ENCODE measurements at places on chromosomes 13 and 19.
A peak's percentile ranks its signal among the peaks of the same experiment; 100 is the strongest.

- DNase-seq, result no peak
Measured at GRCh38 chr19:15936173-15936572, 1.8 kb upstream of the CYP4F11 start.

DNA sequence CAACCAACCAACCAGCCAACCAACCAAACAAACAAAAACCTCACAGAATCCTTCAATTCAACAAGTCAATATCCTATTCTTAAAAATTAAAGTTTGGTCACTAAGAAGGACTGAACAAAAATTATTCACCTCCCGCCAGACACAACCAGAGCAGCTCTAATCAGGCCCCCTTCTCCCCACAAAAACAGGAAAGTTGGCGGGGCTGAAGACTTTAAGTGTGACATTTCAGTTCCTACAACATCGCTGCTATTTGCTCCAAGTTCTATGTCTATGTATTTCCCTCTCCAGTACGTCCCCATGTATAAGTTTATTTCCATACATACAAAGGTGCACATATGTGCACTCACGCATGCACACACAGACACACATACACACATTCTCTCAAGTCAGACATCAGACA is 32.8 kb upstream of the STK24 start:
- no peak for DNase-seq

DNA sequence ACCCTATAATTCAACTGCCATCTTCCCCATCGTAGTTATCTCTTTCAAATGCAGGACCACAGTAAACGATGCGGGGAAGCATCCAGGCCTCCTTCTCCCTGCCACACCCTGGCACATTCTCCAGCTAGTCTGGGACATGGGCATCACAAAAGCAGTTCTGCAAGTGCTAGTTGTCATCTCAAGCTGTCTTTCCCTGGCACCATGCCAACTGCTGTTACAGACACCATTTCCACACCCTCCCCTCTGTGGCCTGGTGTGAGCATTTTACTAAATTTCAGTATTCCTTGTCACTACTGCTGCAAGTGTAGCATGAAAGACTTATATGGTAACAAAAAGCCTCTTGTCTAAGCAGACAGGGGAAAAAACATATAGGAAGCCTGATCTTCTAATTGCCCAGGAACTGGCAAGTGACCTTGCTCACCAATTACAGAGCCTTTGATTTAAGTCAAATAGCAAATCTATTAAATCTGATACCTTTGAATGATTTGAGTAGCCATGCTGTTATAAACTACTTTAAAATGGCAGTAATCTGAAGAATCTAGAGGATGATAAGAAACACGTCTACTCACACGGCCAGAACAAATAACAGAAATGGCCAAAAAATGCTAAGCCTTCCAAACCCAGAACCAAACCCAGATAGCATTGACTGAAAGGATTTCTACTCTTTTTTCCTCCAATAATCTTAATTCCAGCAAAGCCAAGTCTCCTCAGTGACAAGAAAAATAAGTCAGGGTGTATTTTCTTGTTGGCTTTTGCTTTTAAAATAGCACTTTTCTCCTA is 179.0 kb downstream of the NUFIP1 start:
- no peak for DNase-seq

GRCh38 chr19:2043961-2044708 is 6.9 kb downstream of the MKNK2 start:
- no peak for DNase-seq

GRCh38 chr13:50410921-50411746 is 395.9 kb downstream of the KCNRG start:
- DNase-seq, result peak; percentile 67

DNA sequence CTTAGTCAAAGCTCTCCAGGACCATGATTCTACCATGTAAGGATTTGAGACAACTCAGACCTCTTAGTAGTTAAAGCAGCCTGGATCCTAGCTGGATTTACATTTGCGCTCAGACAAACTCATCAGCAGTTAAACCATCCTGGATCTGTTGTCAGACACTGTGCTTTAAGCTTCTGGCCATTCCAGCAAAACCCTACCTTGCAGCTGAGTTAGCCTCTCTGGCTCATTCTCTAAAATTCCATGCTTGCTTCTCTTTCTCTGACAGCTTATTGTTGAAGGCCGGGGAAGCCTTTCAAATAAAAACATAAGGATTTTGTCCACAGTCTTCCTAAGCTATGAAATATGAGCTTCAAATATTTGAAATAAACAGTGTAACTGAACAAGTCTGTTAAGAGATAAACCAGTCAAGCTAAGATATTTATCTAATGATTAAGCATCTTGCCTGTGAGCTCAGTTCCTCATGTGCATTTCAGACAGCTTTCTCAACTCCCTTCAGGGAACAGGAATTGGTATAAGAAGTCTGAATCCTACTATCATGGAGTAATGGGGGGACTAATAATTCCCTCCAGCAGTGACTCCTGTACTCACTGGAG is 89.3 kb downstream of the SLAIN1 start:
- DNase-seq, result no peak

- no peak for DNase-seq
Measured at GRCh38 chr19:1907563-1908363, 2.6 kb downstream of the ADAT3 start.

DNA sequence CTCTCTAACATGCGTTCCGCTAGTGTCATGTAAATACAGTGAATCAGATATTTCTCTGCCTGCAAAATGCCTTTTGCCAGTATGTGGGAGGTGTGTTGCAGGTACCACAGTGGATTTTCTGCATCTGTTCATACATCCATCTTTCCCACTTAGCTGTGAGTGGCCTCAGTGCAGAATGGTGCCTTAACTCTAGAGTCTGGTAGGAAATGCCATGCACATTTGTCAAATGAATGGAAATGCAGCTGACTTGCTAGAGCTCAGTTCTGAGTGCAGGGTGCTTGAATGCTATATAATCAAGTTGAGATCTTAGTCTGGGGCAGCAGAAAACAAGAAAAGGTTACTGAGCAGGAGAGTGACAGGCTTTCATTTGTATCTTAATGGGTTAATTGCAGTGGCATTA is 68.2 kb downstream of the LRCH1 start:
- no peak for DNase-seq

DNA sequence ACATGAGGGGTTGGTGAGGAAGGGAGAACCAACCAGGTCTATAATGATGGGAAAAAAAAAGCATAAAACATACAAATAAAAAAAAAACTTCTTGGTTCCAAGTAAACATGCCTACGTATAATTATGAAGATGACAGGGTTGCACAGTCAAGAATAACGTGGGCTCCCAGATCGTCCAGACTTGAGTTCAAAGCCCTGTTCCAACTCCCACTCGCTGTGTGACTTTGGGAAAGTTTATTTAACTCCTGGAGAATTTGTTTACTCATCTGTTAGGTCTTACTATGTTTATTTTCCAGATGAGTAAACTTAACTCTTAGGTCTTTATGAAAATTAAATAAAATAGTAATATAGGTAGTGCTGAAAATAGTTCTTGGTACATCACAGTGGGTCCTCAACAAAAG is 13.8 kb downstream of the STARD13 start:
- no peak for DNase-seq

DNA sequence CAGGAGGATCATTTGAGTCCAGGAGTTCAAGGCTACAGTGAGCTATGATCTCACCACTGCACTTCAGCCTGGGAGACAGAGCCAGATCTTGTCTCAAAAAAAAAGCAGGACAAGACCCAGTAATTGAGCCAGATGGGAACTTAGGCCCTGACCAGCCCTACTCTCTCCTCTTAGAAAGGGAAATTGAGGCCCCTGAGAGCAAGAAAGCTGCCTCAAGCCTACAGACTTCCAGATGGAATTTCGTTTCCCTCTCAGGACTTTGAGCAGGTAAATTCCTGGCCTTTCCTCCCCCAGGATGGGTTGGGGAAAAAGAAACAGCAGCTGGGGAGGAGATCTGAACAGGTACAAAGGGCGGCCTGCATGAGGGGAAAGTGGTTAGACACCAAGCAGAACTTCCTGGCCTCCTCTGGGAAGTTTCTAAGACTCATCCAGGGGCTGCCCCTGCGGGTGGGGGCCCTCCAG is 3.6 kb upstream of the BCL3 start:
- DNase-seq, result no peak

GRCh38 chr13:86559901-86560300 is 760.7 kb upstream of the SLITRK6 start:
- no peak for DNase-seq

GRCh38 chr19:7516878-7517277 is 975 bp downstream of the ZNF358 start:
- DNase-seq, result no peak

DNA sequence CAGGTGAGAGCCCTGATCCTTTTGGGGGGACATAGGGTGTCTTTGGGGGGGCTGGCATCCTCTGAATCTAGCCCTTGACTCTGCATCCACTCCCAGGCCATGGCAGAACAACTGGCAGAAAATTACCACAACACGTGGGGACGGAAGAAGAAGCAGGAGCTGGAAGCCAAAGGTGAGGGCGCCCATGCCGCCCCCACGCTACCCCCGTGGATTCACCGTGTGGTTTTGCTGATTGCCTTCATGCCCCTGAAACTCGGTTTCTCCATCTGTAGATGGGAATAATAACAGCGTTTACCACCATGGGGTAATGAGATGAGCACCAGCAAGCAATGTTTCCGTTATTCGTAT is 72.9 kb downstream of the RYR1 start:
- no peak for DNase-seq

GRCh38 chr13:74920920-74921319 is 561.0 kb downstream of the TBC1D4 start:
- no peak for DNase-seq

DNA sequence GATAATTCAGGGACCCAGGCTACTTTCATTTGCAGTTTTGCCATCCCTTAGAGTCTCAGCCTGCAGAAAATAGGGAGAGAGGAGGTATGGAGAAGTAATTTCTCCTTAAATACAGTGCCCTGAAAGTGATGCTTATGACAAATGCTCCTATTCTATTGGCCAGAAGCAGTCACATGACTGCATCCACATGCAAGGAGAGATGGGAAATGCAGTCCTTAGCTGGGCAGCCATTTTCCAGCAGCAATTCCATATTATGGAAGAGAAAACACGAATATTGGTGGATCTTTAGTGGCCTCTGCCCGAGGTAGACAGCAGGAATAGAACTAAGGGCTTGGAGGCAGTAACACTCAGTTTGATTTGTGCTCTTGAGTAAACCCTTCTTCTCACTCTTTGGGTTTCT is 39.4 kb downstream of the VAV1 start:
- peak; percentile 18 for DNase-seq

- DNase-seq, result no peak
Measured at GRCh38 chr19:50831026-50831396, 2.4 kb downstream of the KLK15 start.

- DNase-seq, result no peak
Measured at GRCh38 chr19:12792051-12792852, 966 bp downstream of the JUNB start.

GRCh38 chr19:13281567-13282291 is 131.5 kb downstream of the IER2 start:
- DNase-seq, result no peak

- DNase-seq, result no peak
Measured at GRCh38 chr13:61470786-61471185, 55.1 kb upstream of the PCDH20 start.

DNA sequence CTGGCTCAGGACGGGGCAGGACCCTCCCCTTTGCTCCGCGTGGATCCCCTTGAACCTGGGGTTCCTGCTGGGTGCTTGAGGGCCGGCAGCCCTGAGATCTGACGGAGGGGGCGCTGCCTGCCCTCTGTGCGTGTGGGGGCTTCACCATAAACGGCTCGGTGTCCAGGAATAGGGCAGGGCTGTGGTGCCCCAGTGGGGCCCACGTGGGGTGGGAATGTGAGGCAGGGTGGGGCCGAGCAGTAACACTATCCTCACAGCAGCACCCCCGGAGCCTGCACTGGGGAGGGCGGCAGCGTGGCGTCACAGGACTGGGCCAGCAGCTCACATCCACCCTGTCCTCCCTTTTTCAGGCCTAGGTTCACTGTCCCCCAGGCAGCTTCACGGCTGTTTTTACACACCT is 38.0 kb downstream of the GAS6 start:
- DNase-seq, result no peak

DNA sequence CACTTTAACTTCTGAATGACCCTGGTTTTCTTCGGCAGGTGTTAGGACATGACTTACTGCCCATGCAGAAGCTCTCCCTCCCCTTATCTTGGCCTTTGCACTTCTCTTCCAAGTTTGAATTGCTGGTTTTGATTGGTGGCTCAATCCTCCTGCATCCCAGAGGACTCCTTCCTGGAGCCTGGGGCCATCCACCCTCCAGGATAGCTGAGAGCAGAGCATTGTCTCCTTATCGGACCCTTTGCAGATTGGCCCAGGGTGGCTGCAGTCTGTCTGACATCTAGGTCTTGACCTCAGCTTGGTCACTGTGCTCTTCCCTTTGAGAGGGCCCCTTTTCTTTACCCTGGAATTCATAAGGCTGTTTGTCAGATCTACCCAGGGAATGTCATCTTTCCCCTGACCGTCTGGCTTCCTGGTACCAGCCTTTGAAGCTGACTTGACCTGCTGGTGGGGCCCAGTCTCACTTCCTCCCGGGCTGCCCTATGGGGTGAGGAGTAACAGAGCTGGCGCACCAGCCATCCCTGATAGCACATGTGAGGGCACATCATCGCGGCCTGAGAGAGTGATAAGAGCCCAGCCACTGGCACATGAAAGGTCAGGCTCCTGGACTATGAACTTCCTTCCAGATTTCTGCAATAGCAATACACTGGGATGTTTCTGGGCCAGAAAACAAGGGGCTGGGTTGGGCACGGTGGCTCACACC is 172.9 kb upstream of the UBL3 start:
- DNase-seq, result no peak

DNA sequence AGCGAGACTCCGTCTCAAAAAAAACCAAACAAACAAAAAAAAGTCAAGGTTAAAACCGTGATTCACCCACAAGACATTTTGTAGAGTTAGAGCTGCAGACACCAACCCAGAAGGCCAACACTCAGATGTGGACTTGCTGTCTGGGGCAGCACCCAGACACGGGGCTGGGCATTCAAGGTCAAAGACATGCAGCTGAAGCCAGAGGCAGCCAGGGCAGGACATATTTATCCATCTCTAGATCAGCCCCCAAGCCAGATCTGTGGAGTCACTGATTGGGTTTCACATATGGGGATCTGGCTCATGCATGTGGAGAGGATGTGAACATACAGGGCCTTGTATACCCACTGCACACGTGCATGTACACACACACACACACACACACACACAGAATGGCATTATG is 3.6 kb downstream of the KLK15 start:
- DNase-seq, result no peak

DNA sequence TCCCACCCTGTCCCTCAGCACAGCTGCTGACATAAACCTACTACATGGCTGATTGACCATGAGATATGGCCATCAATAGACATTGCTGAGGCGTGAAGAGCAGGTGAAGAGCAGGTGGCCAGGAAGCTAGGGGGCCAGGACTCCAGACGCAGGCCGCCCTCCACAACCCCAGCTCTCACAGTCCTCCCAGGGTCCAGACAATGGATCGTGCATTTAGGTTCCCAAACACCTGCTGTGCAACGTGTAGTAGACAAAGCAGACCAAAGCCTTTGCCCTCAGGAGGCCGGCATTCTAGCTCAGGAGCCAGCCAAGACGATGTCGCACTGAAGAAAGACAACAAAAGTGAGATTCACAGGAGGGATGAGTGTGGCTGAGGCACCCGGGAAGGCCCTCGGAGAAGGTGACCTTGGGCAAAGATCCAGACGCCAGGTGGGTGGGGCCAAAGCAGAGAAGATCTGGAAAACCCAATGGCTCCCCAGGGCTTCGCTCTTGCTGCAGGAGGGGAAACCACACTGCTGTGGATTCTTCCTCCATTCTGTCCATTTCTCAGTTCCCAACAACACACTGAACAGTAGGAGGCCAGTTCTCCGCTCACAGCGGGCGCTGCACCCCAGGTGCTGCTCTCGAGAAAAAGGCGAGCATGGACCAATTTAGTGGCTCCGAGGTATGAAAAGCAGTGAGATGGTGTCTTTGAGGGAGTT is 1.4 kb downstream of the FFAR1 start:
- no peak for DNase-seq

- no peak for DNase-seq
Measured at GRCh38 chr19:16652854-16653253, 7.1 kb downstream of the SMIM7 start.

All from GM04503 (cell line).